ENCODE measurements at places on chromosomes 4 and X.

DNA sequence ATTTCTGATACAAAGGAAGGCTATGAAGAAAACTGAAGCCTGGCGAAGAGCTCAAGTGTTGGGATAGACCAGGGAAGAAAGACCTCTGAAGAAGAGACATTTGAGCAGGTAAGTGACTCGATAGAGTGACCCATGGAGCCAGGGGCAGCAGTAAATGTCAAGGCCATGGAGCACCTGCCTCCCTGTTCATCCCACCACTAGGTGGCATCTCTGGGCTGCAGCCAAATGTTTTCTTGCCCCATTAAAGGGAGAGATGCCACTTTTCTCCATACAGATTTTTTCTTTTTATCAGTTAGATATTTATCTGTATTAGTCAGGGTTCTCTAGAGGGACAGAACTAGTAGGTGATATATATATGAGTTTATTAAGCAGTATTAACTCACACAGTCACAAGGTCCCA lies 4.9 kb upstream of the ZNF81 start:
- no peak for DNase-seq

- DNase-seq, result no peak
Observed at GRCh38 chr4:26870576-26871262, 10.1 kb downstream of the STIM2 start.

- DNase-seq, result no peak
Observed at GRCh38 chr4:14520171-14520570, 482.1 kb upstream of the CPEB2 start.

DNA sequence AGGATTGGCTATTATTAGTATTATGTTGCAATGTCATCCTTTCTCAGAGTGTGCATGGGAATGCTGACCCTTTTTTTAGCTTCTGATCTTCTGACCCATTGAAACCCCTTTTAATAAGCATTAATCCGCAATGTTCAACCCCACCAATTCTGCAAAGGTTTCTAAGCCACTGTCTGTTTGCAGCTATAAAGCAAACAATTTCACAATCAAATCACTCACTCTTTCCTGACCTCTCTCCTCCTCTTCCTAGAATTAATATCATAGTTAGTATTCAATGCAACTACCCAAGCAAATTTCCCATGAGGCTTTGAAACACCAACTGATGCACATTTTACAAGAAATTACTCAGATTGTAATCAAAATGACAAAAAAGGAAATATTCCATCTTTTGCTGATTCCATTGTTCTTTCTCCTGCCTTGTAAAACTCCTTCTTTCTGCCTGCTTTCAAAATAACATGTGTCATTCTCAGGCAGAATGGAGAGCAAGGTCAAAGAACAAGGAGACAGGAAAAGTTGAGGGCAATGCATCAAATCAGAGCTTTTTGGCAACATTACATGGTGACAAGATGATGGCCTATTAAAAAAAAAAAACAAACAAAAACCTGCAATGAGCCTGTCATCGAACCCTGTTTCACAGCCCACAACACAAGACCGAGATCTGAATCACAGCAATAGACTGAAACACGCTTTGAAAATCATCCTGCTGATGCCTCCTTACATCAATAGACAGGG lies 253.2 kb upstream of the AR start:
- no peak for DNase-seq

DNA sequence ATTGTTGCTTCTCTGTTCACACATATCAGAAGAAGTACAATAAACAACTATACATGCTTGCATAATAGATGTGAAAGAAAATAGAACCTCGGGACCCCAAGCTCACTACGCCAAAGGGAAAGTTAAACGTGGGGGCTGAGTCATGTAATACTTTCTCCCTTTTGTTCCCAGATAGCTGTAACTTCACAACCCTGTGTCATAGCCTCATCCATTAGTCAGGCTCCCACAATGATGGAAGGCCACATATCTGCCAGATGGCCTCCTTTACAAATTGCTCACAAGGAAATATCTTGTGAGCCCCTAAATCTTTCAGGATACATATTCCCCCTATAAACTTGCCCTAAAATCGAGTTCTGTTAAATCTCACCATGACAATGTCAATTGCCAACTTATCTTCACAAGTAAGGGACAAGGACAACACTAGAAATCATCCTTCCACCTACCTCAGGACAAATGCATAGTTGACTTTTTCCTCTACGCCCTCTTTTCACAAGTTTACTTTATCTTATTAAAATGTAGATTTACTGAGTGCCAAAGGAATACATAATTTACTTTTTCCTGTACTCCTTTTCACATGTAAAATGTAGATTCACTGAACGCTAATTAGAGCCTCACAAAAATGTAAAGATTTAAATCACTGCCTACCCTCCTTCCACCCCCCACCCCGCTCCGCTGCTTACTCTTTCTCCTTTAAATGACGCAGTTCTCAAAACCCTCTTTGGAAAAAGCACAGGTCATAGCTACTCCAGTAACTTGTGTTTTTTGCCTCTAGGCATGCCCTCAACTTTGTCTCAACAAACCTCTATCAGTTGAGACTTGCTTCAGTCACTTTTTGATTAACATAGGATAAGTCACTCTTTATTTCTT lies 477.1 kb downstream of the DTHD1 start:
- DNase-seq, result no peak

- no peak for DNase-seq
Observed at GRCh38 chr4:6239968-6240367, 29.7 kb upstream of the WFS1 start.

DNA sequence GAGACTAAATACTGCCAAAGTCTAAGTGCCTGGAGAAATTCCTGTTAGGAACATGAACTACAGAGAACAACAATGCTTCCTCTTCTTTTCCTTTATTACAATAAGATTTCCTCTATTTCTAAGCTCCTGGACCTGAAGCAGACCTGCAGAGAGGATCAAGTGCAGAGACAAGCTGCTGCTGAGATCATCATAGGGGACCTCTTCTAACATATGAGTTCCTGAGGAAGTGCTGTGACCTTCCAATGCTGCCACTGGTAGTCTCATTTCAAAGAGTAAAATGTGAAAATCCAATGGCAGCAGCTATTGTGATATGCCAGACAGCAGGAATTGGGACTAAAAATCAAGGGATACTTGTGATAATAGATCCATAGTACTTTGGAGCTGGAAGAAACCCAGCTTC lies 28.0 kb downstream of the CCNG2 start:
- no peak for DNase-seq

DNA sequence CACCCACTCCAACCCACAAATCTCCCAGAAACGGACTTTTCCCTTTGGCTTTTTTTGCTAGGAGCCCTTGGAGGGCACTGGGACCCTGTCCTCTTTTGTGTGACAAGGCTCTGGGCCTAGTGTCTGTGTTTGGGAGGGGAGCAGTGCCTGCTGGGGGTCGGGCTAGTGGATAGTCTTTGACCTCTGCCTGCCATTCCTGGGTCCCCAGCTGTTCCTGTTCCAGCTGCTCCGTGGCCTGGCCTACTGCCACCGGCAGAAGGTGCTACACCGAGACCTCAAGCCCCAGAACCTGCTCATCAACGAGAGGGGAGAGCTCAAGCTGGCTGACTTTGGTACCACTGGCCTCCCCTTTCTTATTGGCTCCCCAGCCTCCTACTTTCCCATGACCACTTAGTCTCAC lies 6.7 kb upstream of the USP11 start:
- DNase-seq, result no peak

GRCh38 chrX:10608099-10608498 lies 12.3 kb downstream of the MID1 start:
- no peak for DNase-seq

- DNase-seq, result no peak
Observed at GRCh38 chr4:182518421-182518820, 275.2 kb downstream of the TENM3 start.

DNA sequence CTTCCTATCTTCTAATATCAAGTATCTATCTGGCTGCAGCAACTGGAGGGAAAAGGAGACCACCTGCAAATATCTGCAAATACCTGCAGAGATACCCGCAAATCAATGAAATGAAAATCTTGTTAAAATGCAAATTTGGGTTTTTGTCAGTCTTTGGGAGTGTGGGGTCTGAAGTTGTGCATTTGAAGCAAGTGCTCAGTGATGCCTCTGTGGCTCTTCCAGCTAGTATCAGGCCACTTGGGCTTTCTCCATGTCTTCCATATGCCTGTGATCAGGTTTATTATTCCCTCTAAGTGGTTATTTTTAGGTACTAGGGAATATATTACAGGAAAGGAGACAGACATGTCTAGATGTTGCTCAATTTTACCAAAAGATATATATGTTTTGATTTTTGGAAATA lies 880.3 kb downstream of the ADGRL3 start:
- no peak for DNase-seq

GRCh38 chrX:17964871-17965270 lies 103.8 kb upstream of the RAI2 start:
- no peak for DNase-seq

DNA sequence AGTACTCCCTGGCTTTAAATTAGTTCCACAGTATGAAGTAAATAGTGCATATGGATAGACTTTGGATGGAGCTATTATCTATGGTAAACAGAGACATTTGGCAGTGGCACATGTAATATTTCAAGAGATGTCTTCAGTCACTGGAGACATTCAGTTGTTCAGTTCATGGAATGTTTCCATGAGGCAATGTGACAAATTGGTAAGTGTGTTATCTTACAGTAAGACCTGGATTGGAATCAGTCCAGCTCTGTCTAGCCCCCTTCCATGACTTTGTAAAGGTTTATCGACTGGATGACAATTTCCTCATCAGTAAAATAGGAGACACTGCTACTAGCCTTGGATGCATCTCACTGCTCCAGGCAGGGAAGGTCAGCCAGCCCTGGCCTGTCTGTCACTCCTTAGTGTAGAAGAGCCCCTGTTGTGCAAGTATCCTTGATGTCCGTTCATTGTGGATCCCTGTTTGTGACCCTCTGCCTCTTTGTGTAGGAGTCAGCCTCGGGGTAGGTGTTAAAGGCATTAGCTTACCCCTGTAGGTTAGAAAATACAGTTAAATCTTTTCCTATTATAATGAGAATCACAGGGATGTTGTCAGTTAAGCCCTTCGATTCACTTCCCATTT lies 335.9 kb downstream of the ANK2 start:
- DNase-seq, result no peak

- DNase-seq, result no peak
Observed at GRCh38 chr4:154205471-154205870, 286.1 kb downstream of the DCHS2 start.

DNA sequence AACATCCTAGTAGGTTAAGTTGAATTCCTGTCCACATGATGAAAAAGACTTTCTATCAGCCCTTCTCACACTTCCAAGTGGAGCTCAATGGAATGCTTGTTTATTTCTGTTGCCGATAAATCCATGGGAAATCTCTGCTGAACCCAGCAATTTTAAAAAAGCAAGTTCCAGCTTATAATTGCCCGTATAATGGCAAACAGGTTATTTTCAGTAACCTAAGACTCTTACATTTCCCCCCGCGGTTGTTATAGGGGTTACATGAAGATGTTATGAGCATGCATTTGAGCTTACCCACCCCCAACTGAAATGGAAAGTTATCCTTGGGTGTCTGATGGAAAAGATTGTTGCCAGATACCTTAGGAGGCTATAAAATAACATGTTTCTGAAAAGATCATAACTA lies 136.2 kb downstream of the PALLD start:
- no peak for DNase-seq

DNA sequence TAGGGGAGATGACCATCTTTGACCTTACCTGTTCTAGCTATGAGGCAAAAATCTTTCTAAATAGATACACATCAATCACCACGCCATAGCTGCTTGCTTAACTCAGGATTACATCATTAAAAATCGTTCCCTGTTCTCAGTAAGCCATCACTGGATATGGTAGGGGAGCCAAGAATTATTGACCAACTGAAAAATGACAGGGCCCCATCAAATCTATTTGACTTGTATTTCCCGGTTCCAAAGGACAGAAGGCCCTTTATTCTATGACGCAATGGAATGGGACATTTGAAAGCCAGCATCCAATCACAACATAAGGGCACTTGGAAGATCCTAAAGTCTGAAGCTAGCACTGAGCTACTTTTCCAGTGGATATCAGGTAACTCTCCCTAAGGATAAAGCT lies 75.6 kb upstream of the NOCT start:
- no peak for DNase-seq

DNA sequence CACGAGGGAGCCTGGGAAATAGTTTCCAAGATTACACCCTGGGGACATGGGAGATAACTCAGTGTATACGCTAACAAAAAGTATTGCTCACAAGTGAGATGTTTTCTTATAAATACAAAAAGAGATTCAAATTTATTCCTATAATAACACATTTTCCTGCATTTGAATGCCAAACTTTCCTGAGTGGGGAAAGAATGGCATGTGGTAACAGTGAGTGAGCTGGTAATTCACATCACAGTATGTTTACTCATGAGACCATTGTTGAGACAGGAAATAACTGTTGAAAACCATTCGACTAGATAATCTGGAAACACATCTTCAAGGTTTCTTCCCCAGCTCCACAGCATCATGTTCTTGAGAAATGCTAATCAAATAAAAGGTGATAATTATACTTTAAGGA lies 109.1 kb downstream of the TASL start:
- DNase-seq, result no peak

DNA sequence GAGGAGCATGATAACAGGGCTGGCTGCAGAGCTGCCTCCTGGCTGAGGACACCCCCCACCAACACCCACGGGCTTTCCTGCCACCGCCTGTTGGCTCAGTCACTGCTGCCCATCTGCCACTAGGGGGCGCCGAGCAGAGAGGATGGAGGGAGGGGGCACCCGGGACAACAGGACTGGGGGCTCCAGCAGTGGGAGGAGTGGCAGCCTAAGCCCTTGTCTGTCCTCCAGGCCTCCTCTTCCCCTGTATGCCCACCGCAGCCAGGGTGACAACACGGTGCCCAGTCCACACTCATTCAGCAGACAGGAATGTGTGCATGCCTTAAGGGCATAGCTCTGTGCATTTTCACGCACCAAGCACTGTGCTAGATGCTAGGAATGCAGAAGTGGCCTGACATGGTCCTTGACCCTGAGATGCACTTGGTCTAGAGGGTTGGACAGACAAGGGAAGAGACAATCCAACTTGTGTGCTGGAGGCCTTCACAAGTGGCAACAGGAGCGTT lies 149.9 kb downstream of the AMMECR1 start:
- no peak for DNase-seq

- DNase-seq, result no peak
Observed at GRCh38 chr4:64581422-64581821, 172.2 kb upstream of the TECRL start.

DNA sequence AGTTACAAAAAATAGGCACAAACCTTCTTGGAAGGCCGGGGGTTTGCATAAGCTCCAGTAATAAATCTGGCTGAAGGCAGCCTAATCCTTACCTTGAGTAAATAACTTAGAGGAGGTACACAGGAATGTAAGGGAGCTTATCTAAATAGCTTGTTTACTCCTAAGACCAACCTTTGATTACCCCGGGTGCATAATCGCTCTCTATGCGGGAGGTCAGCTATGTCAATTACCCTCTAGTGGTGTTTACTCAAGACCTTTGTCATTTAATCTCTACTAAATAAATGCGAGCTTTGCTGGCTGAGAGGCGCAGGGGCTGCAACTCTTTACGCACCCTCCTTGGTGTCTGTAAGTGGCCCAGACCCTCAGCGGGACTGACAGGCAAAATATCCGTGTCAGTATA lies 50.2 kb upstream of the MAP9 start:
- DNase-seq, result no peak

- no peak for DNase-seq
Observed at GRCh38 chr4:171390626-171391025, 422.6 kb upstream of the GALNTL6 start.
